ENCODE measurements at places on chromosomes 3 and 15.

- no peak for DNase-seq
Observed at GRCh38 chr15:30675126-30675525, 49.2 kb downstream of the ARHGAP11B start.

GRCh38 chr3:114464548-114464947 lies 170.7 kb downstream of the TIGIT start:
- no peak for DNase-seq

GRCh38 chr3:27633224-27633545 lies 88.9 kb downstream of the EOMES start:
- no peak for DNase-seq

GRCh38 chr15:29962407-29962806 lies 120.3 kb upstream of the GOLGA8J start:
- no peak for DNase-seq

DNA sequence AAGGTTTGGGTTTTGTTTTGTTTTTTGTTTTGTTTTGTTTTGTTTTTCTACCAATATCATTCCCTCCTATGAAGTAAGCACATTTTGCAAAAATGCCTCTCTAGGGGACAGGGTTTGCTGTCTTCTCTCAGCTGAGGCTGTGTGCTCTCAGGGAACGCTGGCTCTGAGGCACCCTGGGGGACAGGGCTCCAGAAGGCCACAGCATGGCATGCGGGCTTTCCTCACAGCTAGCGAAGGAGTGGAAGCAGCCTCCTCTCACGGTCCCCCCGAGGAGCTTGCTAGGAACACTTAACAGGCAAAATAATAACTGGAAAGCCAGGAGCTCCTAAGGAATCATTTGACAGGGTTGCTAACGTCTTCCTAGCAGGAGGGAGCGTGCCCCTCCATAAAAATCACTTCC lies 227.7 kb upstream of the ST8SIA2 start:
- DNase-seq, result no peak

Data from suprapubic skin (tissue), 4 donors.